ENCODE measurements at places on chromosomes 12 and 14. TPM values are rescaled to one million over a fixed set of nuclear protein-coding genes. Genes with fewer than 3 reads are reported as not detected.

The ATP2B1 gene
- polyA plus RNA-seq = 59.2 TPM

The VRK1 gene
- polyA plus RNA-seq = 53.1 TPM

The AMN gene
- 0.46 TPM for polyA plus RNA-seq

The PAX9 gene
- 0.41 TPM for polyA plus RNA-seq

The TPH2 gene
- not detected for polyA plus RNA-seq

The PA2G4 gene
- polyA plus RNA-seq = 203 TPM

The IL22 gene
- polyA plus RNA-seq = not detected

The LRRC9 gene
- polyA plus RNA-seq = not detected

The KRT72 gene
- not detected for polyA plus RNA-seq
